ENCODE measurements at places on chromosomes 6 and 20. TPM values are rescaled to one million over a fixed set of nuclear protein-coding genes. Genes with fewer than 3 reads are reported as not detected.

Gene WFDC10B
- total RNA-seq, result not detected

Gene PAK5
- not detected for total RNA-seq

Gene F13A1
- total RNA-seq, result not detected

Gene MUC22
- not detected for total RNA-seq

Gene IMPG1
- not detected for total RNA-seq

Gene SPATS1
- not detected for total RNA-seq

Gene SLC35D3
- not detected for total RNA-seq

Gene EYA2
- total RNA-seq, result 0.94 TPM

Gene DBNDD2
- total RNA-seq, result 2.0 TPM

Gene FAM210B
- total RNA-seq, result 57.9 TPM

Gene MATN4
- total RNA-seq, result not detected

Gene STX11
- total RNA-seq, result 0.17 TPM

Gene CAGE1
- total RNA-seq, result not detected

Gene ELOVL2
- 0.09 TPM for total RNA-seq

Gene GSTA3
- not detected for total RNA-seq
